ENCODE measurements at places on chromosomes 7 and 10.

DNA sequence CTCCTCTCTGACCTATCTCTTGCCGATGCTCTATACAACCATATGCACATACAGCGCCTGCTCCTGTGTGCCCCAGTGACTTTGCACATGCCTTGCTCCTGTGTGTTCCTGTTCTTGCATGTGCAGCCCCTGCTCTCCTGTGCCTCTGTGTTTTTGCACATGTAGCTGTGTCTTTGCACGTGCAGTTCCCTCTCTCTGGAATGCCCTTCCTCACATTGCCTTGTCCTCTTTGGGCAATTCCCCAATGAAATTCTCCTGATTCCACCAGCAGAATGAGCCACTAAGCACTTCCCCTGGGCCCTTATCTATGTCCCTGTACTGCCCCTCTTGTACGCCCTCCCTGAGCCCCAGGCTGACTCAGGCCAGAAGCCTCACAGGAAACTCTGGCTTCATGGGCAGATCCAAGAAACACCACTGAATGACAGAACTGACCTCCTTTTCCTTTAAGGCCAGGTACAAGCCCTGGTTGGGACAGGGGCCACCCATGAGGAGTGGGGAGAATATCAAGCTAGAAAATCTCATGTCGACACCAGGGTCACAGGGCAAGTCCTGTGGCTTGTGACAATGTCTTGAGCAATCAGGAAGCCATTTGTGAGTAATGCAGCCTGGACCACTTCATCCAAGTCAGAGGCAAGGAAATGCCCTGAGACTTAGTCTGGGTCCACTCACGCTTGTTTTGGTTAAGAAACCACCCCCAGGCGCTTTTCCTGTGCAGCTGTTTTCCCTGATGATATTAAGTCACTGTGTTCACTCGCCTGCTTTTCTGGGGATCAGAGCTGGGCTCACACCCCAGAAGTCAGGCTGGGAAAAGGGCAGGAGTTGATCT lies 1.9 kb upstream of the ARHGAP22 start:
- DNase-seq = no peak

- no peak for DNase-seq
Measured at GRCh38 chr10:32073659-32074058, 17.4 kb upstream of the KIF5B start.

- DNase-seq = no peak
Measured at GRCh38 chr10:12981570-12981969, 19.9 kb downstream of the CCDC3 start.

DNA sequence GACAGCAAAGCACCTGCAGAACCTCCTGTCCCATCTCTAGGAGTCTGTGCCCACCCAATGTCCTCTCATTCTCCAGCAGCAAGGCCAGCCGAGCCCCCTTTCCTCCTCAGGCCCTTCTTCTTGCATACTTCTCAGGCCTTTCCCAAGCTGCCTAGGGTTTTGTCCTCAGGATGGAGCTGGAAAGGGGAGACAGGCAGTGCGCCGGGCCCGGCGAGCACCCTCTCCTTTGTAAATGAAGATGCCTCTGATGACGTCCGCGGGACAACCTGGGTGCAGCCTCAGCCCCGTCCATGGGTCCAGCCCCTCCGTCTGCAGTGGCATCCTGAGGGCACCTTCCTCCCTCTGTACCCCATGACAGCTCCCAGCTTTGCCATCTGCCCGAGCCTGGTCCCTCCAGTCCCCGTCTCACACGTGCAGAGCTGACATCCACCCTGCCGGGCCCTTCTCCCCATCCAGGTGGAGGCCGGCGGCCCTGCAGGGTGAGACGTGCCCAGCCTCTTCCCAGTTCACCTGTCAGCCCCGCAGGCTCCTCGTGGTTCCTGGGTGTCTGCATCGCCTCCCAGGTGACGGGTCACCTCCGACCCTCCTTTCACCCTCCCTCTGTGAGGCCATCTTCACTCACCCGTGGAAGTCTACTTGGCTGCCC lies 36.4 kb downstream of the JAKMIP3 start:
- DNase-seq = no peak

DNA sequence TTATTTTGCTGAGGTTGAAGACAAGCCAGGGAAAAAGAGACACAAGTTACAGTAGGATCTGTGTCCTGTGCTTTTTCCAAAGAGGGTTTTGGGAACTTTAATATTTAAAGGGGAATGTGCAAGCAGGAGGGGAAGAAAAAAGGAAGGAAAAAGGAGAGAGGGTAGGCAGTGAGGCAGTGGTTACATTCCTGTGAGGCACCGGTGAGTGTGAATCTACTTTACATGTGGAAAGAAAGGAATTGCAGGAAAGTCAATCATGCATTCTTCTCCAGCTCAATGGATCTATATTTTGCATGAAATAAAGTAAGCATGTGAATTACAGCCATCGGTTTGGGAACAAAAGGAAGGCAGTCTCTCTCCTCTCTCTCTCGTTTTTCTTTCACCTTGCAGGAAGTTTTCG lies 12.6 kb upstream of the DYNC2I1 start:
- no peak for DNase-seq

DNA sequence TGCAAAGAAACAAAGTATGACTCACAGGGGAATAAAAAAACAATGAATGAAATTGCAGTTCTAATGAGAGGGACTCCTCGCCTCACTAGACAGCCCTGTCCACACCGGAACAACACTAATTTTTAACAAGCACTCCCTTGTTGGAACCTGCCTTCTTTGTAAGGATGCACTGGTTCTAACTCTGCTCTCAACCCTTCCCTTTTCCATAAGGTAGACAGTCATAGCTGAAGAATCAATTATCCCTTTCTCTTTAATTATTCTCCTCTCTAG lies 65.1 kb downstream of the TSPAN12 start:
- no peak for DNase-seq

GRCh38 chr7:112079673-112080072 lies 126.5 kb downstream of the DOCK4 start:
- no peak for DNase-seq

DNA sequence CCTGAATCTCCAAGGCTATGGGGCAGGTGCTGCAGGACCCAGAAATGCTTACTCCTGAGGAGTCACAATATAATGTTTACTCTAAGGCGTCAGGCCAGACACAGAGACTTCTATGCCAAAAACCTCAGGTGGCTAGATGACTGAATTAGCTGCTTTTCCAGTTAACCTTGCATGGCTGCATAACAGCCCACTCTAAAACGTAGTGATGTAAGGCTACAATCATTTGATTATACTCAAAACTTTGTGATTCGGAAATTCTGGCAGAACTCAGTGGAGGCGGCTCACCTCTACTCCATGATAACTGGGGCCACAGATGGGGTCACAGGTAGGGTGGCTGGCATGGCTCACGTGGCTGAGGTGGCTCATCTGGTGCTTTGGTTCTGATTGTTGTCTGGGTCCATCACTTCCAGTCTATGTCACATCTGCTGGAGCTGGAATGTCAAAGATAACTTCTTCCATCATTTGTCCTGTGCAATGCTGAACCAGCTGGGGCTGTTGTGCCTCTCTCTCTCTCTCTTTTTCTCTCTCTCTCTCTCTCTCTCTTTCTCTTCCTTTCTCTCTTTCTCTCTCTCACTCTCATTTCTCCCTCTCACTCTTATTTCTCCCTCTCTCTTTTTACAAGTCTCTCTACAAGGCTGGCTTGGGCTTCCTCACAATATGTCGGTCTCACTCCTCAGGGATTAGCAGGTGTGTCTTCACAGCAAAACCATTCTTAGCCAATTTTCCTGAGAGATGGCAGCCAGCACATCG lies 11.8 kb downstream of the TMEM72 start:
- DNase-seq = no peak

GRCh38 chr10:132398566-132398991 lies 1.6 kb downstream of the PWWP2B start:
- no peak for DNase-seq

DNA sequence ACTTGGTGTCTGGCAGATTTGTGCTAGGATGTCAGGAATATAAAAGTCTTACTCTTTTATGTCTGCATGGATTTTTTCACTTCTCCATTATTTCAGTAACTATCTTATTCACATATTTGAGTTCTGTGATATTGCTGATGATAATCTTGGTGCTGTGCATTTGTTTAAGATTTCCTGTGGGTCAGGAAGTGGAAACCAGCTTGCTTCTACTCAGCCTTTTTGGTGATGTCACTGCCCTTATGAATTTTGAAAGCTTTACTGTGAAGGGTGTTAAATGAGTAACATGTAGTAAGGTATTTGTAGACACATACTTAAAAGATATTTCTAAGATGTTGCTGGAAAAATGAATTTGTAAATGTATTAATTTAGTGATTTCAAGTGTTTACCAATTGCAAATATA lies 69.5 kb upstream of the VOPP1 start:
- no peak for DNase-seq

DNA sequence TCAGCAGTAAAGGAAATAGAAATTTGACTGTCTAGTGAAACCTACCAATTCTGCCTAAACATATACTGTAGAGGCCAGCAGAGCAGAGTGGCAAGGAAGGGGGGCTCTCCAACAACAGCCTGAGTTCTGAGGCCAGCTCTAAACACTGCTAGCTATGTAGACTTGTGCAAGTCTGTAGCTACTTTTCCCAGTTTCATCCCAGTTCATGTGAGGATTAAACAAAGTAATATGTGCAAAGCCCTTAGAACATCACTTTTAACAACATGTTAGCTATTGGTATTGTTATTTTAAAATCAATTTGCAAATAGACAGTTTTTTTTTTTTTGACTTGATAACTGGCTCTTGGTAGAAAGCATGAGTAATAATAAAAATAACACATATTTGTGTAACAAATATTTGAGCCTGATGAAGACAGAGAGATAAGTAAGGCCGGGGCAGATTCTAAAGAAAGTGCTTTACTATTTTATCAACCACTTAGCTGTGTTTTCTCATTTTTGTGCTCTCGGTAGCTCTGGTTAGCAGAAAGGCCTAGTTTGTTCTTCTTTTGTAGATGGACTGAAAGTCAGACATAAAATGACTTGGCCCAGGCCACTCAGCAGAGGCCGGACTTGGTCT lies 9.3 kb downstream of the CHST12 start:
- no peak for DNase-seq

DNA sequence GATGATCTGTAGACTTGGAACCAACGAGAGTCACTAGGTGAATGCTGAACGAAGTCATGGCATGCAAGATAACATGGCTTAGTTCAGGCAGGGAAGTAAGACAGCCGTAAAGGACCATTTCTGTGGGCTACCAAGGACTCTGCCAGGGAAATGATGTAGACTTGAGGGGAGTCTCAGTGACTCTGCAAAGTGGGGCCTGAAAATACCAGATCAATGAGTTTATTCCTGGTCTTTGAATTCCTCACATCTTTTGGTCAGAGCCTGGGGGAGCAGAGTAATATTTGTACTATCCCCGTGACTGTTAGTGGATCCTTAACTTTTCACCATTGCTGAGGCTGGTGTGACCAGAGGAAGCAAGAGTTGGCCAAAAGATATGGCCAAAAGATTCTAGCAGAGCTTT lies 60.7 kb upstream of the INHBA start:
- no peak for DNase-seq

DNA sequence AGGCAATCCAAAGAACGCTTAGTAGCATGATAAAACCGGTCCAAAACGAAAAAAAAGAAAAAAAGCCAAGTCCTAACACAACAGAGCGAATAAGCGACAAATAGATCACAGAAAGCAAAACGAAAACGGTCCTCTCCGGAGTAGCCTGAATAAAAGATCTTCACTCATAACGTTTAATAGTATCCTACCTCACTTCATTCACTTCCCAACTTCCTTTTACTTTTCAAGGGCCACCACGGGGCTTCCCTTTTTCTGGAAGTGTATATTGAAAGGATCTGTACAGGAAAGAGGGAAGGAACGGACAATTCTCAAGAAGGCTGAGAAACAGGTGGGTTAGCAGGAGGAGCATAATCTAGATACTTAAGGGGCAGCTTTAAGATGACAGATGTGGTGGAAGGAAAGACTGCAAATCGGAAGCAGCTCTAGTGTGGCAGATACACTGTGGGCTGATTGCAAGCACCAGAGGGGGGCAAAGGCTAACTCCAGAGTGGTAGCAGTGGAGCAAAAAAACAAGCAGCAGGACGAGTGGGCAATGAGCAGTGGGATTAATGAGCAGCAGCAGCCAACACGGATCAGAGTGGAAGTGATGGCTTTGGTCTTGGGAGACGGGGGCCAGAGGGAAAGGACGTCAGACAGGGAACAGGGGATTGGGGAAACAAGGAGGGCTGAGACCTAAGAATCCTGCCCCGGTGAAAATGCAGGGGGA lies 866 bp downstream of the CNOT4 start:
- no peak for DNase-seq

DNA sequence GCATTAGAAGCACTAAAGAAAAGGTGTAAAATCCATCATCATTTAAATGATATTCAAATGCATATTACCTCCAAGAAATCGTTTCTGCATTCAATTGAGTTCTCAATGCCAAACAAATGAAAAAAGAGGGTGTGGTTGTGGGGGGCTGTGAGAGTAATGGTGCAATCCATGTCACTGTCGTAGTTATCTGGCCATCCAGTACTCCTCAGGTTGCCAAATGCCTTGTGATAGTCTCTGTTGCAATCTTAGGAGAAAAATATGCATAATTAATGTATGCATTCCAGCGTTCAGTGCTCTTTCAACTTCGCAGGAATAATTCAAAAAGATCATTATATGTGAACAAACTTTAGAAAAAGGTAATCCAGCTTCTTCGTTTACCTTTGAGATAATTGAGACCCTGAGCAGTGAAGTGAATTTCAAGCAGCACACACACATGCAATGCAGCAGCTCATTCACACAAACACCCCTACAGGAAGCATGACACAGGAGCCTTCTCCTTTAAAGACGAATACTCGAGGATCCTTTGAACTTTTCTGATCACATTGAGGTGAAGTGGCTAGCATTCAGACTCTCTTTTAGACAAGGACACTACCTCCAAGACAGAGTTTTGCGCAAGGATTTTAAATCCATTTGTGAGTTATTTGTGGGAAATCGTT lies 73.4 kb downstream of the OR13A1 start:
- no peak for DNase-seq

DNA sequence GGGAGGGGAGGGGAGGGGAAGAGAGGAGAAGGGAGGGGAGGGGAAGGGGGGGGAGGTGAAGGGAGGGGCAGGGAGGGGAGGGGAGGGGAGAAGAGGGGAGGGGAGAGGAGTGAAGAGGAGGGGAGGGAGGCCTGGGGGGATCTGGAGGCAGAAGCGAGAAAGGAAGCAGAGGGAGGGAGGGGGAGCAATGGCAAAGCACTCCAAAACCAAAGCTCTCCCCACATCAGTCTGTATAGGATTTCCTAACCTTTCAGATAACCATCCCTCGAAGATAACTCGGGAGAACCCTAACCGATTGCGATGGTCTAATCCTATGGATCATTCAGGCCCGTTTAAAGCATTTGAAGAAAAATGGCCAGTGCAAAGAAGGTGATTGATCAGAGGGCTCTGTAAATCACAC lies 19.0 kb downstream of the EBF3 start:
- DNase-seq = no peak

DNA sequence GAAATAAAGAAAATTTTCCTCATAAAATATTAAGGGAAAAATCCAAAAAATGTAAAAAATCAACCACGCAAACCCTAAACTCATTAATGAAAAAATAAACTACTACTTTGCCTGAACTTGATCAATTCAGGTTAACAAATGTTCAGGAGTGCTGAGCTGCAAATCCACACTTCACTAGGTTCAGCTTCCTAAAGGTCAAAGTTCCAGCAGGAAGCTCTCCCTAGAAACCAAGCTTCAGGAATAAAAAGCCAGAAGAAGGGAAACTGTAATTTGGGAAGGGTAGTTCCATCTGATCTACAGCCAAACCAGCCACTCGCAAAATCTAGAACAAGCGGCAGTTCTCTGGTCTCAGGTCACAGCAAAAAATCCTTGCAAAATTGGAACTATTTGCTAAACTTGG lies 7.8 kb upstream of the NMT2 start:
- no peak for DNase-seq

GRCh38 chr7:71708710-71709109 lies 576.8 kb downstream of the GALNT17 start:
- DNase-seq = no peak

- no peak for DNase-seq
Measured at GRCh38 chr7:123901101-123901500, 23.9 kb upstream of the SPAM1 start.

- DNase-seq = no peak
Measured at GRCh38 chr10:76149182-76149581, 717.8 kb downstream of the LRMDA start.
